Stomach (tissue), 19 donors: ENCODE measurements at places on chromosomes 5 and 9.
A peak's percentile ranks its signal among the peaks of the same experiment; 100 is the strongest.

- no peak for DNase-seq
These were observed 330.1 kb downstream of the EFNA5 start for GRCh38 chr5:107340631-107341030.

DNA sequence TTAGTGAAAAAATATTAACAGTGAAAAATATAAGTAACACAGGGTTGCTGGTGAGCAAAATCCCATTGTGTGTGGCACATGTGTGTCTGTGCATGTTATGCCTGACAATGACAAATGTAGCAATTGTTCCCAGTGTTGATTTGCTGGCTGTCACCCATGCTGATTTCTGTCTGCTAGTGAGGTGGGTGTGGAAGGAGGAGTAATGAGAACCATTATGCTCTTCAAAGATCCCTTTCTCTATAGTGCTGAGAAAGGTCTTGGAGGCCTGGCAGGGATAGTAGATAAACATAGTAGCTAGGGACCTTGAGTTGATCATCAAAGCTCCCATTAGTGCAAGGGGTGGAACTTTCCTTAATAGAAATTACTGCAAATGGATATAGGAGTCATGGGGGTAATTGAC, 152.5 kb upstream of the CLINT1 start:
- no peak for DNase-seq

DNA sequence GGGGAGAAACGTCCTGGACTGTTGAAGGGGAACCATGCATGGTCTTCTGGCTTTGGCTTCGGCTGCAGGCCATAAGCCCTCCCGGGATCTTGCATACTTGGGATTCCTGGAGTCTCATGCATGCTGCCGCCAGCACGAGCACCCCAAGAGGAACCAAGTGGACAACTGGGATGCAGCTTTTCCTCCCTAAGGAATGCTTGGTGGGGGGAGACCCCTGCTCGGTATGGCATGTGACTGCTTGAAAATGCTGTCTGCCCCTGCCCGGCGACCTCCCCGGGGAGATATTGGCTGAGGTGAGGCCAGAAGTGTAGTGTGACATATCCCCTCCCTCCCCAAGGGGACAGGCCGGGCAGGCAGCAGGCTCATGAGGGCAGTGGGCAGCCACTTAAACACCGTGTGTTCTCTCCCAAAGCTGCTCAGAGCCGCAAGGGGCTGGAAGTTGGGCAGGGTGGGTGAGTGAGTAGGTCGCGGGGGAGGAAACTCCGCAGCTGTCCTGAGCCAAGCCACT, 15.7 kb downstream of the TMEM171 start:
- no peak for DNase-seq

DNA sequence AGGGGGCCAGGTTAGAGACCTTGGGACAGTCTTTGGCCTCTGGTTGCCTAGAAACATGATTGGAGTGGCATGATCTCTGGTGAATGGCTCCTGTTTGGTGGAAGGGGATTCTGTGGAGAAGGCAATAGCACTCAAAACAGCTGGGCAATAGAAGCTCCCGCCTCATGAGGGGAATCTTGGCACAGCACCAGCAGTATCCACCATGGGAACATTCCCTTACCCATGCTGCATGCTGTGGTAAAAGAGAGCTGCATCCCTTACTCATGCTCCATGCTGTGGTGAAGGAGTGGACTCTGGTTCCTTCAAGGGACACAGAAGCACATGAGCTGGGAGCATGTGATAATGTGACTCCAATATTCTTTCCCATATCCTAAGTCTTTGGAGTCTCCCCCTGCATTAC, 160.6 kb downstream of the PJA2 start:
- DNase-seq: no peak

GRCh38 chr9:38180656-38181055, 111.6 kb upstream of the SHB start:
- no peak for DNase-seq

- no peak for DNase-seq
These were observed 171.5 kb upstream of the IER5L start for GRCh38 chr9:129349665-129349947.

GRCh38 chr9:70494221-70494620, 79.8 kb upstream of the KLF9 start:
- DNase-seq: no peak

DNA sequence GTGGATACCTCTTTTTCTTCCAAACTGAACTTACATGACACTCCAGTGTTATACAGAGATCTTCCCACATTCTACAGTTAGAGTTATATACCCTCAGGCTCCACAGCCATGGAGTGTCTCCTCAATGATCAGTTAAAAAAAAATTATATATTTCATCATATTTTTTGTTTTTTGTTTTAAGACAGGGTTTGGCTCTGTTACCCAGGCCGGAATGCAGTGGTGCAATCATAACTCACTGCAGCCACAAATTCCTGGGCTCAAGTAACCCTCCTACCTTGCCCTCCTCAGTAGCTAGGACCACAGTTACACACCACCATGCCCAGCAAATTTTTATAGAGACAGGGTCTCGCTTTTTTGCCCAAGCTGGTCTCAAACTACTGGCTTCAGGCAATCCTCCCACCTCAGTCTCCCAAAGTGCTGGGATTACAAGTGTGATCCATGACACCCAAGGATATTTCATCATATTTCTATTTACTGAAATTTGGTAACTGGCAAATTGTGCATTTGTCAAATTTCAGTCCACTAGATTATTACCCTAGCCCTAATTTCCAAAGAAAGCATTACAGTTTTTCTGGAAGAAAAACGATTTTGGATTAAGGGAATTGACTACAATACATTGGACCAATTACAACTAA, 18.1 kb upstream of the SCAI start:
- DNase-seq: no peak

GRCh38 chr5:179371121-179371510, 25.9 kb upstream of the ADAMTS2 start:
- no peak for DNase-seq

DNA sequence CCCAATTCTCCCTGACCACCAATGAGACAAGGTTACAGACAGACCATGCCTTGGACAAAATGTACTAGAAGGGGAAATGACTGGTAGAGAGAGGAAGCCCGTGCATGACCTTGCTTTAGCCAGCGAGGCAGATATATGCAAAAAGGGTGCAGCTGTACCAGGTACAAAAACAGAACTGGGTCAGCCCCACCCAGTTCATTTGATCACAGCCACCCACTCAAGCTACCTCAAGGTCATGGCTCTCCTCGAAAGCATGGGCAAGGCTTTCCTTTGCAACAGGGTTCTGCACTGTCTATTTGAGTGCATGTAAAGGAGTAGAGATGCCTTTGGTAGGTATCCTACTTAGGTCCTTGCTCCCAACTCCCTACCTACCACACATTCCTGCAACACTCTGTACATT, 33.3 kb downstream of the TLE1 start:
- DNase-seq: peak; percentile 67

DNA sequence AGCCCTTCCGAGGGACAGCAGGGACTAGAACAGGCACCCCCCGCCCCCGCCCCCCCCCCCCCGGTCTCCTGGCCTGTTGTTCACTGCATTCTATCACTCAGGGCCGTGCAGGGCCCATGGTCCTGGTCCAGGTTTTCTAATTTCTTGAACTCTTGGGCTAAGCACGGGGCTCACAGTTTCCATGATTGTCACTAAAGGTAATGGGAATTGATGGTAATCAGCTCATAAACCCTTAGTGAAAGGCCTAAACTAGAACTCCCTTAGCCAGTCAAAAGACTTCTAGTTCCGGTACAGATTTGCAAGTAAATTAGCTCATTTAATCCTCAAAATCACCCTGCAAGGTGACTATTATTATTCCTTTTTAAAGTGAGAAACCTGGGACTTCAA, 14.7 kb upstream of the PWWP2A start:
- DNase-seq: no peak

DNA sequence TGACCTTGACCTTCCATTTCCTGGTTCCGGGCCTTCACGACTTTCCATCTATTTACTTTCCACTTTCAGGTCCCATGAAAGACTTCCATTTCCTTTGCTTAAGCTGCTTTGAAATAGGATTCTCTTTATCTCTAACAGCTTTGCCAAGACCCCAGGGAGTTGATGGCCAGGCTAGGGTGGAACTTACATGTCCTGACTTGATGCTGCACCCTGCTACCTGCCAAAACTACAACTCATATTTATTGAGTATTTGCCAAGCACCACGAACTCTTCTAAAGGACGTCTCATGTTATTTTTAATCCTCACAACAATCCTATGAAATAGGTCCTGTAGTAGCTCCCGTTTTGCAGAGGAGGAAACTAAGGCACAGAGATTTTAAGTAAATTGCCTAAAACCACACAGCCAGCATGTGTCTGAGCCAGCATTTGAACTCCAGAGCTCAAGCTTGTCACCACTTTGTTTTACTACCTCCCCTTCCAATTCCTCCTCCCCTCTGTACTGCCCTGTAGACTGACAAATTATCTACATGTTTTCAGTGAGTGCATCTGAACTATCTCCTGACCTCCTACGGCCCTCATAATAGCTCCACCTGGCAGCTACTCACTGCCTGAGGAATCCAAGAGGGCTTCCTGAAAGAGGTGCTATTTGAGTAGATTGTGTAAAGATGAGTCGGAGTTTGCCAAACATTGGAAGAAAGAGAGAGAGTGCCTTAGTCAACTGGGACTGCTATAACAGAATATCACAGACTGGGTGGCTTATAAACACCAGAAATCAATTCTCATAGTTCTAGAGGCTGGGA, 38.4 kb upstream of the SMIM23 start:
- DNase-seq: no peak

GRCh38 chr9:87179553-87180340, 232.4 kb upstream of the GAS1 start:
- DNase-seq: no peak

DNA sequence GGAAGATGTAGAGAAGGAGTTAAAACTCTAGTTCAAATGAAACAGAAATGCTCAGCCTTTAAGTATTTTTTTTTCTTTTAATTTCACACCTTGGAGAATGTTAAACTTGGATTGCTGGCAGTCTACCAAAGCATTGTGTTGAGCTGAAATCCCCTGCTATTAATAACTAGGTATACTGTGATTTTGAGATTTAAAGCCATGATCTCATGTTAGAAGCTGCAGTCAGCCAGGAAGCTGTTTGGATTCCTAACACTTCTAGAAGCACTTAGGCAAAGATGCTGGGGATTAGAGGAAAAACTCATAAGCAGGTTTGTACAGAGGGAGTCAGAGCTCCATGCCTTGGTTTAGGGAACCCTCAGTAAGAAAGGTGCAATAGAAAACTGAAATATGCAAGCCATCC, 141.4 kb downstream of the KIF4B start:
- DNase-seq: no peak

GRCh38 chr9:97419309-97419867, 7.5 kb downstream of the TDRD7 start:
- DNase-seq: no peak

DNA sequence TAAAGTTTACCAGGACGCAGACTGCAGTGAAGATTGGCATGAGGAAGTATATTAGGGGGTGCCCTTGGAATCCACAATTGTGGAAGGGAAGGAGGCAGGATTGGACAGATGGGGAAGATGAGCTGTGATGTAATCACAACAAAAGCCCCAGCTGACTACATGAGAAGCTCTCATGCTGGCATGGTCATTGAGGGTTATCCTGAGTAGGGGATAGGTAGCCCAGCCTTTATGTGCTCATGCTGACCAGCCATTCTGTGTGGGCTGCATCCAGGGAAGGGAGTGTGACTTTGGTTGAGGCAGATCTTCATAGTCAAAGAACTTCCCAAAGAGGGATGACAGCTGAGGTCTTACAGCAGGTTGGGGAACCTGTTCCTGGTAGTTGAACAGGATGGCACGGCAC, 52.0 kb upstream of the RANBP6 start:
- DNase-seq: no peak

DNA sequence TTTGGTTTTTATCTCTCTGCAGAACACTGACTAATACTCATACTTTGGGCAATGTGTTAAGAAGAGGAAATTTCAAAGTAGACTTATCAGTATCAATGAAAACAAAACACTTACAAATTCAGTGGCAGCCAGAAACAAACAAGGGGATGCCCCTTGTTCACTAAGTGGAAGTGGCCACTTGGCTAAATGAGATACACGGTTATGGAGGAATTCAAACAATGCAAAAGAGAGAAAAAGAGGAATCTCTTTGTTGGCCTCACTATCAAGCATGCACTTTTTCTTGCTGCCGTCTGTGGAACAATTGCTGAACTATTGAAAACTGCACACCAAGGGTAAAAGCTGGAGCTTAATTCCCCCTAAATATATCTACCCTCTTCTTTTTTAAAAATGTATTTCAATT, 2044.9 kb upstream of the CDH6 start:
- no peak for DNase-seq

GRCh38 chr5:135402031-135402430, 3.0 kb upstream of the MACROH2A1 start:
- no peak for DNase-seq

- no peak for DNase-seq
These were observed 35.4 kb upstream of the C5orf47 start for GRCh38 chr5:173953528-173954090.

DNA sequence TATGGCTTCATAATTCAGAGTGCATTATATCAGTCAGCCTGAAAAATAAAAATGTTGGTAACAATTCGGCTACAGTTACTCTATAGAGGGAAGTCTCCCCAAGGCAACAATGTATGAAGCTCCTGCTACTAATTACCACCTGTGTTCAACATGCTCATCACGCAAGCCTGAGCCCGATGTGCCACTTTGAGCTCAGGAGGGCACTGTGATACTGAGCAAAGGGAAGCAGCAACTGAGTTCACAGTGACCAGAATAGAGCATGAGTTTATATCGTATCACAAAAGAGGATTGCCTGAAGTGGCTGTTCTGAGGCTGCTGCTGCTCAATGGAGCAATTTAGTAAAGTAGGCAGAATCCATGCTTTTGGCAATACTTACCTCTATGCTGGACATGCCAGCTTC, 202.0 kb upstream of the HAPLN1 start:
- no peak for DNase-seq
